NCI-H510A treated with DMSO at 0.1 percent for 48 hours (cell line): ENCODE measurements at places on chromosomes 2 and 18.

DNA sequence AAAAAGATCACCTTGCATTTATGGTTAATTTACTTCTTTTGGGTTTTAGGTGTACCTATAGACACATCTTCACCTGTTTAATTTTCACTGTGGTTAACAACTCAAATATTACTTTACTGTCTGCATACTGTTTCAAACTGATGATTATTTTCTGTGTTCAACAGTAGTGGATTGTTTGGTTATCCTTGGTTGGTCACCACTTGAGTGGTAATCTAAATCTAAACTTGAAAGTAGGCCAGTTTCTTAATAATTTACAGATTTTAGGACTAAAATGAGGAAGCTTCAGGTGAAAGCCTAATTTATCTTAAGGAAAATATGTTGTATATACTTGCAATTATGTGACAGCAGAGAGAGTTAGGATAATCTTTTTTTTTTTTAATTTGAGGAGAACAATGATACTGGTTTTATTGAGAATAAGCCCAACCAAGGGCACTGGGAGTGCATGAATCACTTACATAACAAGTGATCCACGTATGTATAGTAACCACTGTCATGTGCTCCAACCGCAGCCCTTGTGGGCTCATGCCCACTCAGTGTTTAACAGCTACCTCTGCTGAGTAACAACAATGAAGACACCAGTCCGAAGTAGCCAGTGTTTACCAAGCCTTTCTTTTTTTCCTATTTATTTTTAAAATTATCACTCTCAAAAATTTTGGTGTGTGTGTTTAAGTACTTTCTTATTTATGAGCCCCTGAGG, 31.0 kb upstream of the WDSUB1 start:
- no peak for DNase-seq

- no peak for DNase-seq
Measured at GRCh38 chr2:220162320-220162719, 534.9 kb downstream of the SLC4A3 start.

DNA sequence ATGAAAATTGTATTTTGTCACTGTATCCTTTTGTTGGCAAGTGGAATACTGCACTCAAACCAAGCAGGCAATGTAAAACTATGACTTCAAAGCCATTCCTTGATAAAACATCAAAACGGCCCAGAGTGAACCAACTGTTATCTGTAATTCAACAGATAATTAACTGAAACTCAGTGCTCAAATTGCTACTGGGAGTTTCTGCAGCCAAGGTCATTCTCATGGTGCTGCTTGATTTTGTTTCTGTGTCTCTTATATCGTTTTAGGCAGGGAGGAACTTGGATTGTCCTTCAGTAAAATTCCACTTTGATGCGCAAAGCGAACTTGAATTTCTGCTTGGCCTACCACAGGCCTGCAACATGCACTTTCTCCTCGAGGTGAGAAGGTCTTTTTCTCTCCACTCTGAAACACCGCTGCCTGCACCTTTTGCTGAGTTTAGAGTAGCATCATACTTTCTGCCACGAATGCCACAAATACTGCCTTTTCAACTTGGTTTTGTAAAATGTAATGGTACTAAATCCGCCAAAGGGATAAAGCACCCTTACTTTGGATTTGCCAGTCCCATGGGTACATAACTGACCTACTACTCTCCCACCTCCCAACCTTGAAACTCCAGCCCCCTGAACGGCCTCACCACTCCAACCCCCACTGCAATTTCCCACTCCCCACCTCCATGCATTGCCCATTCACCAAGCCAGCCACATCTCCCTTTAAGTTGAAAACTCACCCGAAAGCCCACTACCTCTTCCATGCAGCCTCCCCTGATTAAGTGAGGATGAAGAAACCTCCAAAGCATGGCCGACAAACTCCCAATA, 204.7 kb downstream of the TGIF1 start:
- DNase-seq, result no peak

GRCh38 chr2:114108824-114109416, 219.0 kb downstream of the ACTR3 start:
- DNase-seq, result no peak

DNA sequence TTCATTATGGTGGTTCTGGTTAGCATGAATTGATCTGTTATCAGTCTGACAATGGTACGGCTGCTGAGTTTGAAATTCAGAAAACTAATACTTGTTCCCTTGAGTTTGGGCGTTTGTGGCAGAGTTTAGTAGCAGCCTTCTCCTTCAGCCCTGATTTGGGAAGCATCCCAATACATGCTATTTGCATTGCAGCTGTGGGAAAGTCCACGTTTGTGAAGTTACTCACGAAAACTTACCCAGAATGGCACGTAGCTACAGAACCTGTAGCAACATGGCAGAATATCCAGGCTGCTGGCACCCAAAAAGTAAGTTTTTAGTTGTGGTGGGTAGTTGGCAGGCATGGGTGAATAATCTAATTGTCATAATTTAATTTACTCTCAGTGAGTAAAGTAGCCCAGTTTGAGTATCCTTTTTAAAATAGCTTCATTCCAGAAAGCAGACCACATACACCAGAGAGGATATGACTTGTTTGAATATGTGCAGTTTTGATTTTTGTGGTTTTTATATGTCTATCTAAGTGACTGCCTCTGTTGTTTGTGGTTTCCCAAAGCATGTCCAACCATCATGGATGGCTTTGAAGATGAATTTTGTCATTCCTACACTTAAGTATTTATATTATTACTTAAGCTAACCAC, 12.2 kb downstream of the DGUOK start:
- no peak for DNase-seq

GRCh38 chr2:101348883-101349282, 38.4 kb downstream of the CREG2 start:
- no peak for DNase-seq

GRCh38 chr2:131016826-131017741, 76.2 kb downstream of the FAM168B start:
- no peak for DNase-seq

DNA sequence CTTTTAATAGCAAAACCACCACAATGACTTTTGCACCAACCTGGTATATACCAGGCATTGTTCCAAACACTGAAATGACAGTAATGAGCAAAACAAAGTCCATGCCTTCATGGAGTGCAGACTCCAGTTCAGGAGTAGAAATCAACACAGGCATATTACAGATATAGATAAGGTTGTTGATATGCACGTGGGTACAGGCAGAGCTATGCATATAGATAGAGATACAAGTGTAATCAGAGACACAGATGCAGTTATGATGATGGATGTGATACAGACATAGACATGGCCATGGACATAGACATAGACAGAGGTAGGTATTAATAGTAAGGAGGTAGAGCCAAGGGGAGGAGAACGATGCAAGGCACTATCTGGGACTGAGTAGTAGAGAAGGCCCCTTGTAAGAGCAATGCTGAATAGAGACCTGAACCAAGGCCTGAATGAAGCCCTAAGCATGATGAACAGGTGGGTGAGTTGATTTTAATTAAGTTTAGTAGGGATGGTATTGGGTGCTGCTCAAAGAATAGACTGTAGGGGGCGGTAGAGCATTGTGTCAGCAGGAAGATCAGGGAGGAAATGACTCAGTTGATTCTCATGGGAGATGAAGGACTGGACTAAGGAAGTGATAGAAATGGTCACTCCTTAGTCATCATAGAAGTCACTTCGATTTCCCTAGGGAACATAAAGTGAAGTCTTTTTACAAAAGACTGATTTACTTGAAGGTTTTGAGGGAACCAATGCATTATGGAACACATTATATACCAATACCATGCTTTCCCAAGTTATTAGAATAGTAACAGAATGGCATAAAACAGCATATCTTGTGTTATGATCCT, 39.4 kb downstream of the CMPK2 start:
- DNase-seq, result no peak

DNA sequence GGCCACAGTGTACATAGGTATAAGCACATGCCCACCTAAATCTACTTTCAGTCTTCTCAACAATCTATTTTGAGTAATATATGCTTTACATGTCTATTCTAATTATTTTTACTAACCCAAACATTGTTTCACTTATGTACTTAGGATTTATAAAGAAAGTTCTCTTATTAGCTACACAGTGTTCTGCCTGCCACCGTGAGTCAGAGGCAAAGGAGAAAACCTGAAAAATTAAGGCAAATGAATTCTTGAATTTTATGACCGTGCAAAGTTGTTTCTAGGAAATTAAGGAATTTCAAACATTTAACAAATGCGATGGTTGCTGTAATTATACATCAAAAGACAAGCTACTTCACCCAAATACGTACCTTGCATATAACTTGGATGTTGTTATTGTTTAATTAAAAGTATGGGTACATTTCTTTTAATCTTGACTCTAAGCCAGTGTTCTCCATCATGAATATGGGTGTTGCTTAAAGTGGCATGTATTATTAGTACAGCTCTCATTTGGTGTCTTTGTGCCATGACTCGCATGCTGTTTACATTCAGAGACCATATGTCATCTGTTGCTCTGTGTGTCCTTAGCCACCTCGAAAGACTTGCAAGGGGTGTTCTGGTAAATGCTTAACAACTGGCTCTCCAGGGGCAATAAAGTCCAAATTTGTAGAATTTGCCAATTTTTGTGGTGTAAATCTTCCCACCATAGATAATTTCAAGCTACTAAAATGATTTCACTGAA, 154.3 kb upstream of the FN1 start:
- no peak for DNase-seq

GRCh38 chr2:100673691-100674485, 111.1 kb downstream of the PDCL3 start:
- DNase-seq, result no peak

- no peak for DNase-seq
Measured at GRCh38 chr2:191462370-191462769, 215.6 kb upstream of the NABP1 start.

DNA sequence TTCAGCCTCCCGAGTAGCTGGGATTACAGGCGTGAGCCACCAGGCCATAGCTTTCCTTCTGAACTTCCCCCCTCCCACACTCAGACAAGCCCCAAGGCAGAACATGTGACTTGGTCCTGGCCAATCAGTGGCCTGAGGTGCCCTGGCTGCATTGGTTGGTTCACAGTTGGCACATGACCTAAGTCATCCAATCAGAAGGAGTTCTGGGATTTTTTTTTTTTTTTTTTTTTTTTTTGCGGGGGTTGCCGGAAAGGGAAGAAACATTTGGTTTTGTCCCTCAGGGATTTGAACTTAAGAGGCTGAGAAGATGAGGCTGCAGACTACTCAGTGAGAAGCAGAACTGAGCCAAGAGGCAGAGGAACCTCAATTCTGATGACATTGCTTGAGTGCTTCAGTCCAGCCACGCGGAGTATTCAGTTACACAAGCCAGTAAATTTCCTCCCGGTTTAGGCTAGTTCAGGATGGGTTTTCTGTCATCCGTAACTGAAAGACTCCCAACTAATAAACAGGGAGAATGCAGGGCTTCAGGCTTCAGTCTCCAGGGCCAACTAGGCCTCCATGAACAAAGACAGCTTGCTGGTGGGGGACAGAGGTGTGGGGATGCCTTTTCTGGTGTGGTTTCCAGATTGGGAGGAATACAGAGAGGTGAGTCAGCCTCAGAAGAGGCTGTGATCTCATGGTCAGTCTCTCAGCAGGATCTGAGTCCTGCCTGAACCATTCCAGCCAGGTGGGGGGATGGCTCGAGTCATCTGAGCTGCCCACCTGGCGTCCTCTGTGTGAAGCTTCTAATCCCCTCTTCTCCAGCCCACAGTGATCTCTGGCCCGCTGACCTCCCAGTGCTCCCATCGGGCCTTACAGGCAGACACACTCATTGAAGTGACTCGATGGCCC, 9.2 kb downstream of the PTMA start:
- DNase-seq, result no peak

GRCh38 chr18:45619062-45619825, 4.0 kb downstream of the SLC14A2 start:
- DNase-seq, result no peak

DNA sequence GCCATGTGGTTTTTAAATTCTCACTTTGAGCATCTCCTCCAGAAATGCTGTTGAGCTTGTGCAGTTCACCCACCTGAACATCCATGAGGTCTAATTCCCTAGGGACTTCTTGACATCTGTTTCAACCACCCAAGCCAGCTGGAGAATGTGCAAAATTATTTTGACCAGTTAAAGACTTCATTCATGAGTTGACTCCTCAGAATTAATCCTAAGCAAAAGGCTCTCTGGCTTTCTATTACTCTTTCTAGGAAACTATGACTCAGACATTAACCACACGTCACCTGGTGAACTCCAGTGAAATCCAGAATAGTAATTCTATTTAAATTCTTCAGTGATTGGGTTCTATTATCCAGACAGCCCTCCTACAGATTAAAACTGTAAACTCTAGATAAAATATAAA, 247.5 kb downstream of the NBAS start:
- no peak for DNase-seq

DNA sequence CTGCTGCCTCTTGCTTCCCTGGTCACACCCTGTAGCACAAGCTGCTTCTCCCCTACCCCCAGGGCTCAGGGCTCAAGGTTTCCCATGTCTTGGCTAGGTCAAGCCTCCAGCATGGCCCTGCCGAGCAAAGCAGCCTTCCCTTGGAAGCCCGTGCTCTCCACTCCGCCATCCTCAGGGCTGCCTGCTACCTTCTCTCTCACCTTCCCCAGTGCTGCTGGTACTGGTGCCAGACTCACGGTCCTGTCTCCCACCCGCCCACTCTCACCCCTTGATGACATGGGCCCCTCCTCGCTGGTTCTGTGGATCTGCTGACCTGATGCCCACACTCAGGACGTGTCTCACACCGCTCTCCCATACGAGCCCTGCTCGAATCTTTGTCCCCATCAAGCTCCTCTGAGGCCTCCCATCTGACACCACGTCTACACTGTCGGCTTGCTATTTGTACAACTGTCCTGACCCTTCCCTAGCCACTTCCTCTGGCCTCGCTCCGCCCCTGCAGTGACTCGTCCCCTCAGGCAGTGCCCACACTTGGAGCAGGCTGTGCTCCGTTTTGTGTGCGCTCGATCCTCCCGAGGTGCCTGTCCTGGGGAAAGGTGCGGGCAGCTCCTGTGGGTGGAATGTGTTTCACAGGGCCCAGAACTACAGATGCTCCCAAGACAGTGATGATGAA, 49.9 kb downstream of the ZAP70 start:
- no peak for DNase-seq
